ENCODE measurements at places on chromosomes 2 and 18.

GRCh38 chr2:235762832-235763598 lies 269.2 kb downstream of the AGAP1 start:
- DNase-seq = no peak

DNA sequence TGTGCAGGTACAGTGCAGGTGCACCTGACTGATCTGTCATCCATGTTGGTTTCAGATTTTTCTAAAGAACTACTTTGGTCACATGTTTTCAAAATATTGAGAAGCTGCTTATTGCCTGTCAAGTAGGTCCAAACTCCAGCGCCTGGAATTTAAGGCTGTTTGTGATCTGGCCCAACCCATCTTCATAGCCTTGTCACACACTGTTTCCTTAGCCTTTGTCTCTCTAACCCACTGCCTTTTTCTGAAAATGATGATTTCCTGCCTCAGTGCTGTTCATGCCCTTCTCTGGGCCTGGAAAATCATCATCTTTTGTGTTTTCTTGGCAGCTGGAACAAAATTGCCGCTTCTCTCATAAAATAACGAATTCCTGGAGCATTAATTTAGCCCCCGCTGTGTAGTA lies 7.2 kb downstream of the LIMS1 start:
- no peak for DNase-seq

- DNase-seq = no peak
Measured at GRCh38 chr2:221304916-221305315, 267.2 kb downstream of the EPHA4 start.

GRCh38 chr18:46678785-46679399 lies 21.9 kb upstream of the LOXHD1 start:
- no peak for DNase-seq

- DNase-seq = peak; percentile 71
Measured at GRCh38 chr2:241011296-241011600, 12.8 kb downstream of the SNED1 start.

DNA sequence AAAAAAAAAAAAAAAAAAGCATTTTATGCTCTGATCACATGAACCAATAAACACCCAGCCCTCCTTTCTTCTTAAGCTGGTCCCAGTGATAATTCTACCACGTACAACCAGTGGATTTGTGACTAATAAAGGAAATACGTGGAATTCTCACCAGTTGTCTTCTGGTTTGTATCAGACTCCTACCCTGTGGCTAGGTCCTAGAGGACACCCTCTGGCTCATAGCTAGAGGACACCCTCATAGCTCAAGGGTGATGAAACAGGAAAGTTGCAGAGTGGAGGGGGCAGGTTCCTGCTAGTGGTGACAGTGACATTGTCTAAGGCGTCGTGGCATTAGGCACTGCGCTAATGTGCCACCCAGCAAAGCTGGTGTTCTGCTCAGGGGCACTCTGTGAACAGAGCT lies 167.8 kb downstream of the BCL11A start:
- no peak for DNase-seq

GRCh38 chr2:179336782-179337534 lies 72.3 kb upstream of the SESTD1 start:
- DNase-seq = no peak

GRCh38 chr2:183950673-183951072 lies 647.7 kb upstream of the ZNF804A start:
- no peak for DNase-seq

- DNase-seq = no peak
Measured at GRCh38 chr2:3244486-3244885, 133.1 kb downstream of the EIPR1 start.

DNA sequence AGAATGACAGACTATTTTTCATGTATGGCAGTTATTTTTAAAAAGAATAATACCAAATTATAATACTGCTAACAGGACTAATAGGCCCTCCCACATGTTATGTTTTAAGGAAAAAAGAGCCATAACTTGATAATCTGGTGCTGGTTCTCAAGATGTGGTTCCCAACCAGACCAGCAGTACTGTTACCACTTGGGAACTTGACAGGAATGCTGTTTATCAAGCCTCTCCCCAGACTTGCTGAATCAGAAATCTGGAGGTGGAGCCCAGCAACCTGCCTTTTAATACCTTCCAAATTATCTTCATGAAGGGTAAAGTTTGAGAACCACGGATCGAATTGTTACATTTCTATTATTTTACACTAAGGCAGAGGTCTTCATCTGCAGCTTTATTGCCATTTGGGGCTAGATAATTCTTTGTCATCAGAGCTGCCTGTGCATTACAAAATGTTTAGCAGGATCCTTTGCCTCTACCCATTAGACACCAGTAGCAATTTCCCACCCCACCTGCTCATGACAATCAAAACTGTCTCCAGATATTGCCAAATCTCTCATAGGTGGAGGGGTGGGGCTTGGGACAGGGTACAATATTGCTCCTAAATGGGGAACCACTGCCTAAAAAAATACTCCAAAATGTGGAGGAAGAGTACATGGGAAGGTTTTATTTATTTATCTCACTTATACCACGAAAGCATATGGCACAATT lies 629.6 kb downstream of the ARHGAP15 start:
- DNase-seq = no peak

DNA sequence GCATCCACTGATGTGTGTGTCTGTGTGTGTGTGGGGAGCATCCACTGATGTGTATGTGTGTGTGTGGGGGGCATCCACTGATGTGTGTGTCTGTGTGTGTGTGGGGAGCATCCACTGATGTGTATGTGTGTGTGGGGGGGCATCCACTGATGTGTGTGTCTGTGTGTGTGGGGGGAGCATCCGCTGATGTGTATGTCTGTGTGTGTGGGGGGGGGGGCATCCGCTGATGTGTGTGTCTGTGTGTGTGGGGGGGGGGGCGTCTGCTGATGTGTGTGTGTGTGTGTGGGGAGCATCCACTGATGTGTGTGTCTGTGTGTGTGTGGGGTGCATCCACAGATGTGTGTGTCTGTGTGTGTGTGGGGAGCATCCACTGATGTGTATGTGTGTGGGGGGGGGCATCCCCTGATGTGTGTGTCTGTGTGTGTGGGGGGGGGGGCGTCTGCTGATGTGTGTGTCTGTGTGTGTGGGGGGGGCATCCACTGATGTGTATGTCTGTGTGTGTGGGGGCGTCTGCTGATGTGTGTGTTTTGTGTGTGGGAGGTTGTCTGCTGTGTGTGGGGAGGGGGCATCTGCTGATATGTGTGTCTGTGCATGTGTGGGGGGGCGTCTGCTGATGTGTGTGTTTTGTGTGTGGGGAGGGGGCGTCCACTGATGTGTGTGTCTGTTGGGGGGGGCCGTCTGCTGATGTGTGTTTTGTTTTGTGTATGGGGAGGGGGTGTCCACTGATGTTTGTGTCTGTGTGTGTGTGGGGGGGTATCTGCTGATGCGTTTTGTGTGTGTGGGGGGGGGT lies 125.9 kb downstream of the NFATC1 start:
- no peak for DNase-seq

GRCh38 chr18:371609-371982 lies 103.7 kb upstream of the THOC1 start:
- DNase-seq = no peak

GRCh38 chr2:119782308-119783027 lies 22.7 kb downstream of the PTPN4 start:
- DNase-seq = no peak

DNA sequence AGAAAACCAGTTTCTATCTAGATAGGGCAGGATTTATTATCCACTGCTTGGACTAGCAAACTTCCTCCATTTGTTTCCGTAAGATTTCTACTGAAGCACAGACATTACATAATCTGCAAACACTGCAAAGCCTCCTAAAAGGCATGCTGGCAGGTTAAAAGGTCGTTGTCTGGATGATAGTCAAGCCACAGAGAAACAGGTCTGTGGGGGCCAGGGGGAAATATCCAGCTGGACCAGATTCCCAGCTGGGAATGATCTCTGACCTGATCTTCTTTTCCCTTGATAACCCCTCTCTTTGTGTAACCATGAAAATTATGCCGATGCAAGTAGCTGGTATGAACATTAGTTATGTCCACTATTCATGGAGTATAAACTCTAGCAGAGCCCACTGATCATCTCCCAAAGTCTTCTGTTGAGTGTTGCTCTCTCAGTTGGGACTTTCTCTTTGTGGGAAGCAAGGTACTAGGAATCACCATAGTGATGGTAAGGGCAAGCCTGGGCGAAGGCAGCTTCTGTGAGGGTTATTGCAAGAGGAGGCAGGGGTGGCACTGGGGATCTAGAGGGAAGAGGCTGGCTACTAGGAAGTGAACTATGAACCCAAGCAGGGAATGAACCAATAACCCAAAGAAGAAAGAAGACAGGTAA lies 61.3 kb downstream of the GDF7 start:
- DNase-seq = no peak

DNA sequence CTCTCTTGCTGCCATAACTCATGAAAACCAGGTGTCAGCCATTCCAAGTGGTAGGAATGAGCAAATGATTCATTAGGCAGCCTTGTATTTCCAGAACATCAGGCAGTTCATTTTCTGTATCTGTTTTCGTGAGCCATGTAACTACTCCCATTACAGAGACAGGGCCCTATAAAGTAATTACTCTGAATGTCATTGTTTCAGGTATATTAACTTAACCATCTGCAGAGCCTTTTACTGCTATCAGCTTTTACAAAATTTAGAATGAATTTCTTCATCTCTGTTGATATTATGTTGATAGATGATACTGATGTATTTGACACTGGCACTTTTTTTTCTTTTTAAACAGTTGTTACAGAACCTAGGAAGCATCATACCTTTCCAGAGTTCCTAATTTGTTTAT lies 69.9 kb downstream of the MGAT5 start:
- DNase-seq = no peak

DNA sequence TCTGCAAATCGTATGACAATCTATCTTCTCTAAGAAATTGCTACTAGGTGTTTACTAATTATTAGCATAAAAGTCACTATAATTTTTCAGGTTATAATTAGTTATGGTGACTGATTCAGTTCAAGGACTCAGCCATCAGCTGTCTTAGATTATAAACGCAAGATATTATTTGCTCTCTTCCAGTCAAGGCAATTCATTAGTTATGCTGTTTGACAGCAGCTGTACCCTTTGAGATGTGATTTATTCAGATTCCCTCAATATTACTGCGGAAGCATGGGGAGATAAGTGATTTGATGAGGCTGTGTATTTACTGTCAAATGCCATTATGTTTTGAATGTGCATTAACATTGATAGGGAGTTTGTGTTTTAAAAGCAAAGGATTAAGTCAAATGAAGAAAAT lies 558.9 kb upstream of the FSIP2 start:
- DNase-seq = no peak

DNA sequence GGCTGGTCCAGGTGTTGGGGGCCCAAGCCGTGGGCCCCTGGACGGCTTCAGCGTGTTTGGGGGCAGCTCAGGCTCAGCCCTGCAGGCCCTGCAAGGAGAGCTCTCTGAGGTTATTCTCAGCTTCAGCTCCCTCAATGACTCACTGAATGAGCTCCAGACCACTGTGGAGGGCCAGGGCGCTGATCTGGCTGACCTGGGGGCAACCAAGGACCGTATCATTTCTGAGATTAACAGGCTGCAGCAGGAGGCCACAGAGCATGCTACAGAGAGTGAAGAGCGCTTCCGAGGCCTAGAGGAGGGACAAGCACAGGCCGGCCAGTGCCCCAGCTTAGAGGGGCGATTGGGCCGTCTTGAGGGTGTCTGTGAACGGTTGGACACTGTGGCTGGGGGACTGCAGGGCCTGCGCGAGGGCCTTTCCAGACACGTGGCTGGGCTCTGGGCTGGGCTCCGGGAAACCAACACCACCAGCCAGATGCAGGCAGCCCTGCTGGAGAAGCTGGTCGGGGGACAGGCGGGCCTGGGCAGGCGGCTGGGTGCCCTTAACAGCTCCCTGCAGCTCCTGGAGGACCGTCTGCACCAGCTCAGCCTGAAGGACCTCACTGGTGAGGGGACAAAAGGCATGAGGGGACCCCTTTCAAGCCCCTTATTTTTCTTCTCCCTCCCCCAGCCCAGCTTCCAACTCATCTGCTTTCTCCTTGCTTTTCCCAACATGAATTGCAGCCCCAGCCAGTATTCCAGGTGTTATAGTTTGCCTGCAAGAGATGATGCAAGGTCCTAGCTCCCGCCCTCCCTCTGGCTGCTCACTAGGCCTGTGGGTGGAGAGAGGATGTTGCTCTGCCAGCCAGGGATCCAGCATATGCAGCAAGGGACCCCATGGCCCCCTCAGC lies 2.9 kb upstream of the KHK start:
- peak; percentile 79 for DNase-seq

DNA sequence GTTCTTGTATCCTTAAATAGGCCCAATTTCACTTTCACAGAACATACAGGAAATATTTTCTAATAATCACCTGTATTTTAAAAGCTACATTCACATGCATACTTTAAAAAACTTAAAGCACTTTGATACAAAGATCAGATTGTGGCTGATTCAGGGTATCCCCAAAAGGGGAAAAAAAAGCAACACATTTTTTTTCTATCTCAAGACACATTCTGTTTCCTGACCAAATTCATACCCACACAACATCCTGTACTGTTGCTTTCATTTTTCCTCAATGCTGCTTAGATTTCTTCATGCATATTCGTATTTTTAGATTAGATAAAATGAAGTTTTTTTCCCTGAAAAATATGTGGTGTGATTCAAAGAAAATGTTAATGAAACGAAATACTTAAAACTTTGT lies 122.5 kb downstream of the TMEFF2 start:
- DNase-seq = no peak

Data from spleen (tissue), 13 donors.